Thoracic aorta (tissue), 2 donors: ENCODE measurements at places on chromosomes 1 and 21.

GRCh38 chr1:35809114-35810095 lies 1.6 kb downstream of the AGO4 start:
- no peak for DNase-seq

DNA sequence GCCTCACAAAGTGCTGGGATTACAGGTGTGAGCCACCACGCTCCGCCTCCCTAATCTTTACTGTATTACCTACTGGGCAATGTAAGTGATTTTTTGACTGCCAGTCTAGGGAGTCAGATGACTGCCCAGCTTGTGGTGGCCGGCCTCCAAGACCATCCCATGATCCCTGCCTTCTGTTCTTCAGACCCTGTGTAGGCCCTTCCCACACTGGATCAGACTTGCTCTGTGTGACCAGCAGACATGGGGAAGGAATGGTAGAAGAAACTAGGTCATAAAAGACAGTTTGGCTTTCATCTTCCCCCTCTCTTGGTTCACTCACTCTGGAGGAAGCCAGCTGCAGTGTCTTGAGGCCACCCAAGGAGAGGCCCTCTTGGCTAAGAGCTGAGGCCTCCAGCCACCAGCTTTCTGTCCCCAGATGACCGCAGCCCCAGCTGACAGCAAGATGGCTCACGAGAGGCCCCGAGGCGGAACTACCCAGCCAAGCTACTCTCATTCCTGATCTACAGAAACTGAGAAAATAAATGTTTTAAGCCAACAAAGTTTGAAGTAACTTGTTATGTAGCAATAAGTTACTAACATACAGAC lies 14.5 kb upstream of the CBR3 start:
- DNase-seq, result no peak

GRCh38 chr1:226654046-226654667 lies 84.9 kb downstream of the ITPKB start:
- DNase-seq, result no peak

- no peak for DNase-seq
These were observed 45.0 kb upstream of the KIRREL1 start for GRCh38 chr1:157948312-157949073.

DNA sequence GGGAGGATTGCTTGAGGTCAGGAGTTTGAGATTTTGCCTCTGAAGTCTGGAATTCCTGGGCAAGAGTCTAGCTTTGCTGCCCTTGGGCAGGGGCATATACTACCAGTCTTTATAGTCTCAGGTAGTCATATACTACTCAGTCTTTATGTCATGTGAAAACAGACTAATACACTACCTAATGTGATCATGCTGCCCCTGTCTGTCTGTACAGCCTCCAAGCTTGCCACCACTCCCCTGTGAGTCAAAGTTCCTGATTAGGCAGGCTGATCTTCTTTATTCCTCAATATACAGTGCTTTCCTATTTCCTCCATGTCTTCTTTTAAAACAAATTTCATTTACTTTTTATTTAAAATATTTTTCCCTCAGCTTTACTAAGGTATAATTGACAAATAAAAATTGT lies 105.3 kb upstream of the BEND5 start:
- no peak for DNase-seq

DNA sequence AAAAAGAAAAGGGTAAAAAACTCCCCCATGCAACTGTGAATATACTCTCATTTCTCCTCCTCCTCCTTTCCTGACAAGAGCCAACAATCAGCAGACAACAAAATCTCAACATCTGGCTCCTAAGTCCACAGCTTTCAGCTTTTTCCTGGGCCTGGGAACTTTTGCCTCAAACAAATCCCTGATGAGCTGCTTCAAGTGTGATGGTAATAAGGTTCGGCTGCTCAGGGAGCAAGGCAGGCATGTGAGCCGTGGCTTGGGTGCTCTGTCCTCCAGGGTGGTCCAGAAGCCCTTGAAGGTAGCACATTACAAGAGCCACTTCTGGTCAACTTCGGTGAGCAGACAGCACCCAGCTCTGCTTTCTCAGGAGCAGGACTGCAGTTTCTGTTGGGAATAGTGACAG lies 46.3 kb downstream of the ITPKB start:
- no peak for DNase-seq

- no peak for DNase-seq
These were observed 719.0 kb downstream of the RWDD3 start for GRCh38 chr1:95953015-95953414.

- no peak for DNase-seq
These were observed 1.4 kb upstream of the VANGL1 start for GRCh38 chr1:115640384-115640783.

DNA sequence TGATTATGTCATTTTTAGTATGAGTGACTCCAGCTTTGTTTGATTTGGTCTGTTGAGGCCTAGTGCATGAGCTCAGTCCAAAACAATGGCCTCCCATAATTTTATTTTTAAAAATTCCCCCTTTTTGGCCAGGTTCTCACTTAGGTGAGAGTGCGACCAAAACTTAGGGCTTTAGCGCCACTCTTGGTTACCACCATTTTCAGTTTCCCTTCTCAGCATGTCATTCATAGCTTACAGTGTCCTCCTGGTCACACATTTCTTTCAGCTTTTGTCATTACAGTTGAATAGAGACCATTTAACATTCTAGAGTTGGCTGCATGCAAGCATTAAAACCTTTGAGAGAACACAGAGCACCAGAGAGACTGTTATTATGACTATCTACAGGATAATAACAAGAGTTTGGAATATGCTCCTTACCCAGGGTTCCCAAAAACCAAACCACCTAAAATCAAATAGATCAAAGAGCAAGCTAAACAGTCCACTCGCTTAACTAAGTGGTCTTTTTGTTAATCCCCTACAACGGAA lies 85.4 kb downstream of the TLR5 start:
- no peak for DNase-seq

DNA sequence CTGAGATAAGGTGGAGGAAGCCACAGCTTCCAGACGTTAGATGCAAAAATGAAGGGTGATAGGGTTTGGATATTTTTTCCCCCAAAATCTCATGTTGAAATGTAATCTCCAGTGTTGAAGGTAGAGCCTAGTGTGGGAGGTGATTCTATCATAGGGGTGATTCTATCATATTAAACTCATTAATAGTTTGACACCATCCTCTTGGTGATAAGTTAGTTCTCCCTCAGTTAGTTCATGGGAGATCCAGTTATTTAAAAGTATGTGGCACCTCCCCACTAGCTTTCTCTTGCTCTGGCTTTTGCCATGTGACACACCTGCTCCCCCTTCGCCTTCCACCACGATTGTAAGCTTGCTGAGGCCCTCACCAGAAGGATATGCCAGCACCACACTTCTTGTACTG lies 8.3 kb upstream of the TBCE start:
- DNase-seq, result no peak

GRCh38 chr1:39269349-39269748 lies 64.9 kb downstream of the MACF1 start:
- DNase-seq, result no peak

- DNase-seq, result no peak
These were observed 297.5 kb upstream of the FAM78B start for GRCh38 chr1:166464333-166464732.

DNA sequence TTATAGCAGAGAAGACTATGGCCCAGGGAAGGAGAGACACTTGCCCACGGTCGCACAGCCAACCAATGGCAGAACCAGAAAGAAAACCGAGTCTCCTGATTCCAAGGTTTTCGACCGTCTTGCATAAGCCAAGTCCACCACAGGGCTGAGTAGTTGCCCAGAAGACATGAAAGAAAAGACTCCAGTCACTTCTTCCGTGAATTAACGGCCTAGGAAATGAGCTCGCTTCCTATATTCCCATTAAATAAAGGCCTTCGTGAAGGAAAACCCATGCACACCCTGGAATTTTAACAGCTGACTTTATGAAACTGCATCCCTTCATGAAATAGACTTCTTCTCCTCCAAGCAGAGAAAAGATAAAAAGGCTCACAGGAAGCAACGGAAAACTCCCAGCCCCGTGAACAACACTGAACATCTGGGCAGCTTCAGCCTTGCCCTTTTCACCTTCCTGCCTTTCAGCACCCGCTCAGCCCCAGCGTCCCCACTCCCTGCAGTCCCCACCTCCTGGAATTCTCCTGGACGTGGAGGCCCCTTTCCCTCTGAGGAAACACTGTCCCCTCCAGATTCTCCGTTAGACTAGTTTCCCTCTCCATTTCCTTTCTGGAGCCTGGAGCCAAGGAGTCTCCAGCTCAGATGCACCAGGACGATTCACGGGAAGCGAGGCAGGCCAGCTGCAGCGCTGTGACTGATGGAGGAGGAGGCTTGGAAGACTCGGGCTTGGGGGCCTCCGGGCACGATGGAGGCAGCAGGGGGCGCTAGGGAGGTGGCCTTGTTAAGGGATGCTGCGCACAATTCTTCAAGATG lies 2.7 kb upstream of the MYOC start:
- DNase-seq, result no peak

DNA sequence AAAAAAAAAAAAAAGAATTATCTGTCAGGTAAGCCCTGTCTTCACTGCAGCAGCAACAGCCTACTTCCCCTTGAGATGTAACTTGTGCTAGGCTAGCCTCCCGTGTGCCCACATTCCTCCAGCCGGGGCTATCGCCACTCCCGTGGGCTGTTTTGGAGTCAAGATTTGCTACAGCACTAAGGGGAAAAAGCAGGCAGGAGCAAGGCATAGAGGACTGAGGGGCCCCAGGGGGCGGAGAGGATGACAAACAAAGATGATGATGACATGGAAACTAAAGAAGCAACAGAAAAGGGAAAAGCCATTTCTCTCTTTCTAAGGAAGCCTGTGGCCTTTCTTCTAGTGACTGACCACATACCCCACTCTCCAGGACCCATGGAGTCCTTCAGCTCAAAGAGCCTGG lies 1.9 kb downstream of the TNFAIP8L2 start:
- no peak for DNase-seq

DNA sequence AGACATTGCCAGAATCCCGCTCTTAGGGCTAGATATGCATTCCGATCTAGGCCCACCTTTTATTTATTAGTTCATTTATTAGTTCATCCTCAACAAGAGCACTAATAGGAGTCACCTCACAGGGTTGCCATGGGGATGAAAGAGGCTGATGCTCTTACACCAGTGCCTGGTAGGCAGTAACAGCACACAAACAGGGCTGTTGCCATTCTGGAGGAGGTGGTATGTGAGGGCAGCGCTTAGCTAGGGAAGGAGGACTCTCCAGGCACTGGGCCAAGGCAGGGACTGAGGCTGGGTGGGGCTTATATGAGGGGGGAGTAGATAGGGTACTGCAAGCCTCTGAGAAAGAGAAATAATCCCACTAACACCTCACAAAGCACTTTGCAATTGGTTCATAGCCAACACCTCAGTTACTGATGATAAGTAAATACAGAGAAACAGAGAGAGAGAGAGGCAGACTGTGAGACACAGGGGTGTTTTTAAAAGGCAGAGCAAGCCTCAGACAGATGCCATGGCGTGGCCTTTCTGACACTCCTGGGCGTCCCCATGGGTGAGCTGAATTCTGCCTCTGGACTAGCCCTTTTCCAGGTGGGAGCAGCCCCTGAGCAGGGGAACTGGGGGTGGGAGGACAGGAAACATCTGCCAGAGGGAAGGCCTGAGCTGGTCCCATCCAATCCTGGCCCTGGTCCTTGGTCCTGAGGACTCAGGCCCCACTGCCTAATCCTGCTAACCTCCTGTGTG lies 5.9 kb downstream of the FCGR2A start:
- no peak for DNase-seq

- DNase-seq, result no peak
These were observed 31.5 kb downstream of the OLIG1 start for GRCh38 chr21:33101300-33101911.

- DNase-seq, result no peak
These were observed 3.9 kb downstream of the S100A8 start for GRCh38 chr1:153387001-153387400.

DNA sequence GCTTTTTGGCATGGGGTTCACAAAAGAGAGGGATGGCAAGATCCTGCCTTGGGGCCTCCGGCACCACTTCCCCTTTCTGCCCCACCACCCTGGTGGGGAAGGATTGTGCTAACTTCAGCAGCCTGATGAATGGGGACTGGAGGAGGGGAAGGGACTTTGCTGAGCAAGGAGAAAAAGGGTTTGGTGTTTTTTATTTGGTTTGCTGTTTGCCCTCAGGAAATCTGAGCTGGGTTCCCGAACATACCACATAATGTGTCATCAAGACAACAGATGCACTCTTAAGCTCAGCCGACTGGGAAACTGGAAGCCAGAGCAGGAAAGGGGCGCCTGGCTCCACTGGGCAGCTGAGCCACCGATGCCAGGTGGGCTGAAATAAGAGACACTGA lies 19.8 kb downstream of the OLFML2B start:
- DNase-seq, result no peak

DNA sequence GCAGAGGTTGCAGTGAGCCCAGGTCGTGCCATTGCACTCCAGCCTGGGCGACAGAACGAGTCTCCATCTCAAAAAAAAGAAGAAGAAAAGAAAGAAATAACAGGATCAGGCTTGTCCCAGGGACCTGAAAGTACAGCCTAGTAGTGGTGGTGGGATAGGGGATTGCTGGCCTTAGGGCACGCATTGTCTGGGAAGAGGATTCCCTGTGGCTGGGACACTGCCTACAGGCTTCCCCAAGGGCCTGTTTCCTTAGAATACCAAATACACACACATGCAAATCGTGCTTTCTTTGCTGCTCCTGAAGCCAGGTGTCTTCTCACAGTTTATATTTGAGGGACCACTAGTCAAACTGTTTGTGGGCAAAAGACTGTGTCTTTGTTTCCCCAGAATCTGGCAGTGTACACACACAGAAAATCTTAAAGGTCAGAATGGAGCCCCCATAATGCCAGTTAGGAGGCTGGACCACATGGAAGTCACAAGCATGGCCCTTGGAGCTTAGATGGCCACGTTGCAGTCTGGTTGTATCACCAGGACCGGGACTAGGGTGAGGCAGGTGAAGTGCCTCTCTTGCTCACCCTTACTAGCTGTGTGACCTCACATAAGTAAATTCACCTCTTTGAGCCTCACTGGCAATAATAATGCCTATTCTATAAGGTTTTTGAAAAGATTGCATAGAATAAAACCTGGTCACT lies 12.7 kb upstream of the ASAP3 start:
- no peak for DNase-seq

DNA sequence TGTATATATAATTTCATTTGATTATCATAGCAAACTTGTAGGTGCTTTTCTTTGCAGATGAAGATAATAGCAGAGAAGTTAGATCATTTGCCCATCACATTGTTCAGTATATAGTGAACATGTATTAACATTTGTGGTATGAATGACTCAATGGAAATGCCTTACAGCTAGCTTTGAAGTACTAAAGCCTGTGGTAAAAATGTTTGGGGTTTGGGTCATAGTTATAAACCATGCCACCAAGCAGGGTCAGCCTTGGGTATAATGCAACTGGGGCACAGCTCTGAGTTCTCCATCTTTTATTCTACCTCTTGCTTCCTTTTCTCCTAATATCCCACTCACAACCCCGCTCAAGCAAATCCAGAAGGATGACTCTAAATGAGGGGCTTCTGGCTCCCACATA lies 141.6 kb downstream of the KCNT2 start:
- DNase-seq, result no peak

DNA sequence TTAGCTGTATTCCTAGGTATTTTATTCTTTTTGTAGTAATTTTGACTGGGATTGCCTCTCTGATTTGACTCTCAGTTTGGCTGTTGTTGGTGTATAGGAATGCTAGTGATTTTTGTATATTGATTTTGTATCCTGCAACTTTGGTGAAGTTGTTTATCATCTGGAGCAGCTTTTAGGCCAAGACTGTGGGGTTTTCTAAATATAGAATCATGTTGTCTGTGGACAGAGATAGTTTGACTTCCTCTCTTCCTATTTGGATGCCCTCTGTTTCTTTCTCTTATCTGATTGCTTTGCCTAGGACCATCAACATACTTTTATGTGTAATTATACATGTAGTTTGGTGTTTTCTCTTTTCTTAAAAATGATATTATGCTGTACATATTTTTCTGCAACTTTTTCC lies 27.2 kb downstream of the CD46 start:
- DNase-seq, result no peak

GRCh38 chr1:81799939-81800694 lies 617 bp upstream of the ADGRL2 start:
- no peak for DNase-seq
